ENCODE measurements at places on chromosomes 2 and 18.

DNA sequence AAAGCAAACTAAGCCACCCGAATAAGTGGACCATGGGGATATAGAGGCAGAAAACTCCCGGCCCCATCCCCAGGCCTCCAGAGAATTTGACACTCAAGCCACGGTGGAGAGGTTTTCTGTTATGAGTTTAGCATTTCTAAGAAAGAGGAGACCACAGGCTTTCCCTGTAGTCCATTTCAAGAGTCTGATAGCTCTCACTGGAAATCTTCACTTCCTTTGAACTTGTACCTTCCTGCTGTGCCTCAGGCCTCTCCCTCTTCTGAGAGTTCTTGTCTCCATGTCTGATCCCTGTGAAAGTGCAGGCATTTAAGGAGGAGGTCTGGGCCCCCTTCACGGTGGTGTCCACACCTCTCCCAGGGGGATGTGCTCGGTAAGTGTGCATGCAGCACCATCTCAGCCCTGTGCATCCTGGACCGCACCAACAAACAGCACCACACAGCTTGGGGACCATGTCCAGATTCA lies 113.7 kb downstream of the BCL2 start:
- DNase-seq: no peak

GRCh38 chr2:206004004-206004693 lies 81.8 kb downstream of the INO80D start:
- peak; percentile 13 for DNase-seq

GRCh38 chr2:135409436-135409835 lies 121.6 kb downstream of the ZRANB3 start:
- DNase-seq: no peak

- DNase-seq: no peak
Observed at GRCh38 chr2:16250886-16251285, 310.5 kb downstream of the MYCN start.

GRCh38 chr2:71821856-71822255 lies 325.8 kb downstream of the CYP26B1 start:
- DNase-seq: no peak

DNA sequence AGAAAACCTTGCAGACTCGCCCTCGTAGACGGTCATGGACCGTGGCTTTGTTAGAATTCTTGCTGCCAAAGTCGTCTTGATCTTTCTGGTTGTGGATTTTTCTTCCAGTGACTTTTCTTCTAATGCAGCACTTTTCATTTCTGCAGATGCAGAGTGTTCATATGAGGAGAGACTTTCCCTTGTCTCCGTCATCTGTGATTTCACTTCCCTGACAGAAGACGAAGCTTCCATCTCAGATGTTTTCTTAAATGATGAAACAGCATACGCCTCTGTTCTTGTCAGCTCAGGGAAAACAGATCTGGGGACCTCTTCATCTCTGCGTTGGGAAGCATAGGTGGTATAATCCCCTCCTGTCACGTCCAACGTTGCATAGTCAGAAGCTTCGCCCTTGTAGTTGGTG lies 50.9 kb downstream of the PLEKHA3 start:
- no peak for DNase-seq

GRCh38 chr2:124978597-124978996 lies 953.5 kb downstream of the CNTNAP5 start:
- DNase-seq: no peak

- no peak for DNase-seq
Observed at GRCh38 chr2:233047667-233048066, 12.5 kb upstream of the INPP5D start.

- DNase-seq: peak; percentile 51
Observed at GRCh38 chr2:202375033-202375608, 1.0 kb upstream of the BMPR2 start.

GRCh38 chr18:62342884-62343283 lies 17.8 kb downstream of the TNFRSF11A start:
- DNase-seq: no peak

DNA sequence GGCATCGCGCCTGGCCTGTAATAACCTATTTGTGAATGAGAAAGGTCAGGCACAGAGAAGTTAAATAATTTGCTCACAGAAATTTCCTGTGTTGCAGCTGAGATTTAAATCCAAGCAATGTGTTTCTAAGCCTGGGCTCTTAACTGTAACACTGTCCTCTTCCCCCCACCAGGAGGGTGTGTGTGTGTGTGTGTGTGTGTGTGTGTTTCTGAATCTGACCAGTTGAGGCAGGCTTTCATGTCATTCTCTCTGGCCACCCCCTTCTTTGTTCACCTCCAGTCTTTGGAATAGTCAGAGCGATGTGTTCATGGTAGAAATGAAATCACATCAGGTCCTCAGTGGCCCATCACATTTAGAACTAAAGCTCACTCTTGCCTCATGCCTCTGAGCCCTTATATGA lies 81.2 kb downstream of the NEDD4L start:
- DNase-seq: no peak

DNA sequence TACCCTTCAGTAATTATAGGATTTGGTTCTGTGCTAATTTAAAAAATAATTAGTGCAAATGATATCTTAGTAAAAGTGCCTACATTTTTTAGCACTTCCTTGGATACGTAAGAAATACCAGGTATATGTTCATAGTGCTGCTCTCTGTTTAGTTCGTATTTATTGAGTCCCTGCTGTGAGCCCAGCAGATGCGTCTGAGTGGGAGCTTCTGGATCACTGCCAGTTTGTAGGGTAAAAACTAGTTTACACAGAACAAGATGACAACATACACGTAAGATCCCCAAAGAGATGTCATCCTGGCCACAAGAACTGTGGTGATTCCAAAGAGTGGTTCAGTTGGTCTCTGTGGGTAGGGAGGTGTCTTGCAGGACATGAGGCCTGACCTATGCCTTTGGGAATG lies 103.2 kb downstream of the CTIF start:
- DNase-seq: no peak

DNA sequence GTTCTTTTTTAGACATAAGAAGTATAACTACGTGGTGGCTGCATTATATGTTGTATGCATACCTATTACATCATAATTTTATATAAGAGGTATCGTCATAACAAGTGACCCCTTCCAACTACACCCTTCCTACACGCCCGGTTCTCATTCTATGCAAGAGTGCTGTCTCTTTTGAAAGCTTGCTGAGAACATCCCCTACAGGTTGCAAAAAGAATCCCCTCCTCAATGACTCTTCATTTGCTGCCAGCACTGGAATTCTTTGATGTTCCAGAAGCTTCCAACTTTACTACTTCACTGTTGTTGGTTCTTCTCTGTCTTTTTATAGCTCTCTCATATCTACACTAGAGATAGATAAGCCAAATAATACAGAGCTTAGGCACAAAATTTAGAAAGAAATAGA lies 66.4 kb downstream of the CDH7 start:
- DNase-seq: no peak

DNA sequence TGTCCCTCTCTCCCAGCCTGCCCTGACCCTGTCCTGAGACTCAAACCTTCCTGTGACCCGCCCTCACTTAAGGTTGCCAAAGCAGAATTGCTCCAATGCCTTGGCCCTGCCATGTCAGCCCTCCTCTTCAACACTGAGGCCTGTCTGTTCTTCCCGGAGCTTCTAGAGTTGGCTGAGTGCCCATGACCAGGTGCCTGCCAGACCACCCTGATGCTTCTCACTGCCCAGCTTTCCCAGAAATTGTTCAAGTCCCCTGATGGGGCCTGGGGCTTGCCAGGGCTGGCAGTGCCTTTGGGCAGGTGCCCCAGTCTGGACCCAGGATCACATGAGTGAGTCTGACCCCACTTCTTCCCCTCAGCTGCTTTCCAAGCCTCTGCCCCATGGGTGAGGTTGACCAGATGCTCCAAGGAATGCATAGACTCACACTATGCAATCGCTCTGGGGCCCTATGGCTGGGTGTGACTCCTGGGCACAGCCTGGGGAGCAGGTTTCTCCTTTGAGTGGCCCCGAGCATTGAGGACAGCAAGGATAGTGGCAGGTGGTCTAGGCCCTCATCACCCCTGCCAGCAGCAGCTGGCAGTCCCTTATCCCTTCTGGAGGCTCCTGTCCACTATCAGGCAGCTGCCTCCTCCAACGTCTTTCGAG lies 3.1 kb upstream of the INPP5D start:
- no peak for DNase-seq

DNA sequence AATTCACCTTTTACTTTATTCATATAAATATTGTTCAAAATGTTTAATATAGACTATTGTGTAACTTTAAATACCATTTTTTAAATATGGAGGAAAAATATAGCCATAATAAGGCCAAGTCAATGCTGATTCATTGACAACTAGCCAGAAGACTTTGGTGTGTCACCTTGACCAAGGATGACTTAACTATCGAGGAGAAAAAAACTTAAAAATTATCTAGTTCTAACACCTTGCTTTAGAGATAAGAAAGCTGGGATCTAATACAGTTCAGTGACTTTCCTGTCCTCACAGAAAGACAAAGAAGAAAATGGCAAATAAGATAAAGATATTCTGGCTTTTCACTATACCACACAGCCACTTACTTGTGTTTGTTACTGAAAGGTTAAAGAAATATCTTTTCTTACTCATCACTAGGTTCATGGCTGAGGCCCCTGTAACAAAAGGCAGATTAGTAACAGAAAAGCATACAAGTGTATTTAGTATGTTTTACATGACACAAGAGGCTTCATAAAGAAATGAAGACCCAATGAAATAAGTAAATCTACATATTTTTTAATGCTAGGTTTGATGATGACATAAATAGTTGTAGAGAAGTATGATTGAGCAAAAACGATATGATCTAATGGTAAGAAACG lies 65.9 kb upstream of the LRRTM1 start:
- DNase-seq: no peak

DNA sequence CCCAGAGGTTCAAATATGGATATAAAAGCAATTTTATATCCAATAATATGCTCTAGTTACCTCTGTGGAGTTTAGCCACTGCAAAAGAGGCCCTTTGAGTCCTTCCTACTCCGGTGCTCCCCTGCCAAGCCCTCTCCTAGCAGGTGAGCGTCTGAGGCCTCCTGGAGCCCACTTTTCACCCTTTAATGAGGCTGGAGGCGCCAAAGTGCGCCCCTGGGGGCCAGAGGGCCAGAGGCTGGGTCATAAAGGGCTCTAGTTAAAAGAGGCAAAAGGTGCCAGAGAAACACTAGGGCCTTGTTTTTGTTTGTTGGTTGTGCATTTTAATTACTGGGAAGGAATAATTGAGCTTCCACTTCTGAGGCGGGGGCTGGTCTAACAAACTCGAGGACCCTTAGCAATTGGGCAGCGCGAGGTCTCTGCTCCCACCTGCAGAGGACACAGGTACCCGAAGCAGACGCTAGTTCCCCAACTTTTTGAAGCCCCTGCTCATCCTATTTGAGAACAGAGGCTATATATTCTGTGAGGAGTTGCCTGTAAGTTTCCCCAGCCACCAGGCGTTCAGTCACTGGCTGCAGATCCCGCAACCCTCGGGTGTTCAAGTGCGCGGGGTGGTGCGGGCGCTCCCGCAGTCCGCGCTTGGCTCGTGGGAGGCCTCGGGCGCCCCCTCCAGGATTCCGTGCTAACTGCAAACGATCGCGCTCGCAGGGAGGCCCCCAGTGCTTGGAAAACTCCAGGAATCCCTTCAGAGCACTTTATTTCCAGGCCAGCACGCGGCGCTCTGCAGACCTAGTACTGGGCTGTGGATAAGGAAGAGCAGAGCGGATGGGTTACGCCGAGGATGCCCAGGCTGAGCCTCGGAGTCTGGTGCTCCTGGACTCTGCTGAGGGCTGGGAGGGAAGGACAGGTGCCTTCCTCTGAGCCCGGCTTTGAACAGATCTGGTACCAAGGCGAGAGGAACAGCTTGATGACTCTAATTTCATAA lies 14.1 kb downstream of the MSGN1 start:
- DNase-seq: peak; percentile 19

DNA sequence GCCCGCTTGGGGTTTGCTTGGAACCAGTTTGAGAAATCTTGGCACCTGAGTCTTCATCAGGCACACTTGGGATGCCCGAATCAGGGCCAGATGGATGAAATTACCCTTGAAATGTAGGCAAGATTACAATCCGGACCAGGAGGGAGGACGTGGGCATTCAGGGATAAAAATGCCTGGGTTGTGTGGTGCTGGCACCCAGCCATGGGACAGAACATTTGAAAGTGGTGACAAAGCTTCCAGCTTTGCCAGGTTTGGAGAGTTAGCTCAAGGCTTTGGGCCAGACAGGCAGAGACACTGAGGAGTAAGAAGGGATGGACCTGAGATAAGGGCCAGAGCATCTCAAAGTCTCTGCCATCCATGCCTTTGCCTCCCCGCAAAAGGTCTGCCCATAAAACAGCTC lies 182.2 kb downstream of the TTC32 start:
- no peak for DNase-seq

GRCh38 chr18:8052237-8052701 lies 485.2 kb downstream of the PTPRM start:
- peak; percentile 7 for DNase-seq

DNA sequence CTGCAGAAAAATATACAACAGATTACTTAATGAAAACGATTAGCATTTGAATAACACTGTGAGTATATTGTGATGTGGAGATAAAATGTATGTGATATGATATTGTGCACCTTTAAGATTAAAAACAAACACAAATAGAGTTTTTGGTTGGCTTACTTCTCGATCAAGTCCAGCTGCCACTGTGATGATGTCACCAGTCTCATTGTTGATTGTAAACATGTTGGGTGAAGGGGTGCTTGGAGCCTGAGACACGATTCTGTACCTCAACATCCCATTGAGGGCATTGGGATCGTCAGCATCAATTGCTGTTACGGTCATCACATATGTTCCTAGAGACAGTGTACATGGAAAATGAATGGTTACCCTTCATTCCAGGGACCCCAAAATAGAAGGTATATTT lies 174.1 kb downstream of the CDH2 start:
- no peak for DNase-seq

- no peak for DNase-seq
Observed at GRCh38 chr2:154193246-154193645, 321.5 kb downstream of the GALNT13 start.

- DNase-seq: no peak
Observed at GRCh38 chr2:7476371-7476770, 559.2 kb downstream of the RNF144A start.

DNA sequence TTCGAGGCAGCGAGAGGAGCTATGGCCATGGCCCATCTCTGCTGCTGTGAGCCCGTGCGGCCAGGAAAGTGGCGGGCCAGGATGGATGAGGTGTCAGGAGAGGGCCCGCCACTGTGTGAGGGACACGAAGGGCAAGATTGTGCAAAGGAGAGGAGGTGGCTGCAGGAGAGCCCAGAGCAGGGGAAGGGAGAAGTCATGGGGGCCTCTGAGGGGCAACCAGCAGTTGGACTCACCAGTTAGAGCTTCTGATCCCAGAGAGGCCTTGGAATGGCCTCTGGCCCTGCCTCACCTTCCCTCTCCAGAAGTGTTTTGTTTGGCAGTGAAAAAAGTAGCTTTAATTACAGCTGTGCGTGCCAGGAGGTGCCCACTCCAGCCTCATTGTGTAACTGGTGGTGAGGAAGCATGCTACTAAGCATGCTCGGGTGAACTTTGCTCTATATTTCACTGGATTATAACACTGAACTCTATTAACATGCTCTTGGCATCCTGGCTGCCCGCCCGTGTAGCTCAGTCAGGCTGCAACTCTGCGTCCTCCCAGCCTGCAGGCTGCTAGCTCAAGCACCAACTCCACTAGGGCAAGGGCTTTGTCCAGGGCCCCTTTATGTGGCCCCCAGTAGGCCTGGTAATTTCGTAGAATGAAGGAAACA lies 34.2 kb downstream of the IMPA2 start:
- DNase-seq: no peak
